ENCODE measurements at places on chromosomes 3 and 15.

DNA sequence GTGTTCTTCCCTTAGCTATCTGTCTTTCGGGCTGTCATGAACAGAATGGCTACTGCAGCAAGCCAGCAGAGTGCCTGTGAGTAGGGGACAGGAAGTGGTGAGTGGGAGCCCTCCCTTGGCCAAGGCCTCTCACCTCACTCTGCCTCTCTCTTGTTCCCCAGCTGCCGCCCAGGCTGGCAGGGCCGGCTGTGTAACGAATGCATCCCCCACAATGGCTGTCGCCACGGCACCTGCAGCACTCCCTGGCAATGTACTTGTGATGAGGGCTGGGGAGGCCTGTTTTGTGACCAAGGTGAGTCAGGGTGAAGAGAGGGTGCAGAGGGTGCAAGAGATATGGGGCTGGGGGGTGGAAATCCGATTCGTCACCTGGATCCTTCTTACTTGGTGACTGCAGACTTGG, 3.0 kb downstream of the DLL4 start:
- DNase-seq, result no peak

- DNase-seq, result no peak
Measured at GRCh38 chr3:134918441-134918840, 123.4 kb downstream of the EPHB1 start.

DNA sequence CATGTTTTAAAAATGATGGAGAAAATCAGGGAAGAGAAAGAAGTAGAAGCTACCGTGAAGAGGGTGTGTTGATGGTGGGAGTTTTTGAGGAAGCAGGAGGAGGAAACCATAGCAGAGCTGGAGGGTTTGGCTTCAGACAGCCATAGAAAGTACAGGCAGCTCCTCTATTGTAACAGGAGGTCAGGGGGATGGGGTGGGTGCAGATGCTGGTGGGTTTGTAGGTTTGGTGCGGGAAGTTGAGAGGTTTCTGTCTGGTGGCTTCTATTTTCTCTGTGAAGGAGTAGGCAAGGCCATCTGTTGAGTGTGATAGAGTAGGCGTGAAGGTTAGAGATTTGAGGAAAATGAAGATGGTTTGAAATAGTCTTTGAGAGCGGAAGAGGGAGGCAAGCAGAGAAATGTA, 97.7 kb upstream of the TBC1D5 start:
- no peak for DNase-seq

DNA sequence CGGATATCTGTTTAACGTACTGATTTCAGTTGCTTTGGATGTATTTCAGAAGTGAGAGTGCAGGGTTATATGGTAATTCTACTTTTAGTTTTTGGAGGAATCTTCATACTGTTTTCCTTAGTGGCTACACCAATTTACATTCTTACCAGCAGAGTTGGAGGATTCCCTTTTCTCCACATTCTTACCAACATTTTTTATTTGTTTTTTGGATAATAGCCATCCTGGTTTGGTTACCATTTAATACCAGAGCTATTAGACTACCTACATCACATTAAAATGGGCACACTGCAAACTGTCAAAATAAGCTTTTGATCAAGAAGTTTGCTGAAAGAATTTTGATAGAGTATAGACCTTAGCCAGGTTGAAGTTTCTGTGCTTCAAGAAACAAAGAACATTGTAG, 217.2 kb upstream of the CFAP20DC start:
- DNase-seq, result no peak

Data from kidney (tissue), 22 donors.